ENCODE measurements at places on chromosomes 7 and 10. TPM values are rescaled to one million over a fixed set of nuclear protein-coding genes. Genes with fewer than 3 reads are reported as not detected.

DNA sequence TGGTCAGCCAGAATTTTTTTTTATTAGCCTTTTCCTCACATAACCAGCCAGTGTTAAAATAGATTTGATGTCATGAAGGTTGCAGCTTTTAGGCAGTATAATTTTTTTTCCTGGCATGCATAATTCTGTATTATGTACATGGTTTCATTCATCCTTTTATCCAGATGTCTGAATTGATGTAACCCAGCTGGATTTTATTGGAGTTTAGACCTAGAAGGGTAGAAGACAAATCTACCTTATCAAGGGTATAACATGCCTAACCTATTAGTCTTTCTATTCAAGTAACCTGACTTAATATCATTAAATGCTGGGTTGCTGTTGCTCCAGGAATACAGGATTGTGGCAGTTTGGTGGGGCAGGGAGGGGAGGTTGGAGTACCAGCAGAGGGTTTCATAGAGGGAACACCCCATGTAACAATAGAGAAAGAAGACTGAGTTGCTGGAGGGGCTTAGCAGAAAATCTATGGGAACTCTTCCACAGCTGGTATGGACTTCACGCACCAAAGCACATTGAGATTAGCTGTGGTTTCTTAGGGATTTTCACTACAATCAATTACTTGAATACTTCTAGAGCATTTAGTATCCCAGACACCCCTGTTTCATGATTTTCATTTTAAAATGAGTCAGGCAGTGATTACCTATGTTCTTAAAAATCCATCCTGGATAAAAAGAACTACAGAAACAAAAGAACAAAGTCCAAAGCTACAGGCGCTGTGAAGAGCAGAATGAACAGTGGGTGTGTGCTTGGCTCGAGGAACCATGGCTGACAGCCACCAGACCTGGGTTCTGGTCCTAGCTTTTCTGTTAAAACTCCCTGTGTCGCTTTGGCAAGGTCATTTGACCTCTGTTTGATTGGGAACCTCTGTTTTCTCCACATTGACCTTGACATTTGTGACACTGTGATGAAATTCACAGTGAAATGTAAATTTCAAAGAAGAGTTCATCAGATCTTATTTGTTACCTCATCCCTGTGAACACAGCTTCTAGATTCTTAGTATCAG, 93.5 kb downstream of the CREM start:
- DNase-seq: no peak

GRCh38 chr7:877312-878232, 1.2 kb downstream of the GET4 start:
- no peak for DNase-seq

DNA sequence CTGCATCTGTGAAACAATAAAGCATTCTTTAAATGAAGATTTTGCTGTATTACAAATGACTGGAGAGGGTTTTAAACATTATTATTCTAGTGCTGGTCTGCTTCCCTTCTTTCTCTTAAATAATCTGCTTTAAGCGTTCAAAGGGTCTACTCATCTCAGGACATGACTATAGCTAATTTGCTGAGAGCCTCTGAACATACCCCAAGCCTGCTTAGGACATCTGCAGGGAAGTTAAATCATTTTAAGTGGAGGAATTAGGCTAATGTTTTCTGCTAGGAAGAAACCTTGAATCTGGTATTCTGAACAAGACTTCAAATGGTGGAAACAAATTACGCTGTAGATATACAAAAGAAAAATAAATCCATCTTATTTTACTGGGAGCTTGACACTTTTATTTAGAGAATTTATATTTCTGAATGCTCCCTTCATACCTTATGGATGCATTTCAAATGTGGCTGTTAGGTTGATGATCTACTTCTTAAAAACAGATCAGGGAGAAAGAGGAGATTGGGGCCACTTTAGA, 124.4 kb upstream of the ITGB1 start:
- DNase-seq: no peak

GRCh38 chr10:48554656-48555055, 50.2 kb downstream of the ARHGAP22 start:
- DNase-seq: no peak

- no peak for DNase-seq
Observed at GRCh38 chr7:100840470-100841100, 11.9 kb upstream of the SLC12A9 start.

GRCh38 chr10:132232981-132233380, 46.2 kb downstream of the DPYSL4 start:
- DNase-seq: no peak

GBX1 gene
- 0.41 TPM for total RNA-seq

LRIT1 gene
- not detected for total RNA-seq

GIMAP4 gene
- not detected for total RNA-seq

Data from type B pancreatic cell (in vitro differentiated cells).